ENCODE measurements at places on chromosomes 12 and 14.

DNA sequence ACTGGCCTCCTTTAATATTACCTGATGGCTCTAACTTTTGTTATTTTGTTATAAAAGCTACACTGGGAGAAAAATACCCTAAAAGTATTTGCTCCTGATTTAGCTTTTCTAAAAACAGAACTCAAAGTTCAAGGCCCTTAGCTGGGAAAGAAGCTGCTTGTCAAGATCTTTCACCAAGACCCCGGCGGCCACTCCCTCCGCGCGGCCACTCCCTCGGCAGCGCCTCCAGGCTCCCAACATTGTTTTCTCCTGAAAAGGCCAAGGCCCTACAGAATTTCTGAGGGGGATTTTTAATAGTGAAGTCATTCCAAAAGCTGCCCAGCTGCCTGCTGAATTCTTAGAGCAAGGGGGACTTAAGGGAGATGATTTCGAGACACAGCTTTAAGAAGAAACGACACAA, 96.4 kb downstream of the NTN4 start:
- DNase-seq = no peak

- DNase-seq = no peak
These were observed 200.3 kb upstream of the DIO3 start for GRCh38 chr14:101361044-101361443.

DNA sequence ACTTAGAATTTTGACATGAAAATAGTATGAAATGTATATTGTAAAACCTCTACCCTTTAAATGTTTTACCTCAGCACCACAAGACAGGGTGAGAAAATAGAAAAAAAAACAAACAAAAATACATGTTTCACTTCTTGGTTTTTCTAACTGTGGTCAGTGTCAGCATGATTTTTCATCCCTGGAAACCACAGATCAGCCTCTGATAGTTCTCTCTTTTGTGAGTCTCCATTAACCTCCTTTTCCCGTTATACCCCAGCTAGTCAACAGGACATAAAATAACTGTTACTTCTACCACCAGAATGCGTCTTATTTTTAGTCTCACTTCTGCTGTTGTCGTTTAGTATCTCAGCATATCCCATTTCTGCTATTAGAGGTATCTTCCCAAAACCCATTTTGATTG, 48.3 kb upstream of the KCNMB4 start:
- DNase-seq = no peak

DNA sequence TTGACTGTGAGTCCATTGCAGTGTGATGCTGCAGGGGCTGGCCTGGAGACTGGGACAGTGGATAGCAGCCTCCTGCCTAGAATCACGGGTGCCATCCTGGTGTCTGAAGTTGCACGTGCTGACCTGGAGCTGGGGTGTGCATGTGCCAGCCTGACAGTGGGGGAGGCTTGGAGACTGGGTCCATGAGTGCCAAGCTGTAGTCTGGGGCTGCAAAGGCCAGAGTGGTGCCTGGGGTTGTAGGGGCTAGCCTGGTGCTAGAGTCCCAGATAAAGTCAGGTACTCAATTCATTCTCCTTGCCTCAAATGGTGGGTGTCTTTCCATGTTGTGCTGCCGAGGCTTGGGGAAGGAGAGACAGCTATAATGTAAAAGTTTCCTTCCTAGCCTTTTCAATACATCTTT, 181.9 kb upstream of the NPAS3 start:
- no peak for DNase-seq

DNA sequence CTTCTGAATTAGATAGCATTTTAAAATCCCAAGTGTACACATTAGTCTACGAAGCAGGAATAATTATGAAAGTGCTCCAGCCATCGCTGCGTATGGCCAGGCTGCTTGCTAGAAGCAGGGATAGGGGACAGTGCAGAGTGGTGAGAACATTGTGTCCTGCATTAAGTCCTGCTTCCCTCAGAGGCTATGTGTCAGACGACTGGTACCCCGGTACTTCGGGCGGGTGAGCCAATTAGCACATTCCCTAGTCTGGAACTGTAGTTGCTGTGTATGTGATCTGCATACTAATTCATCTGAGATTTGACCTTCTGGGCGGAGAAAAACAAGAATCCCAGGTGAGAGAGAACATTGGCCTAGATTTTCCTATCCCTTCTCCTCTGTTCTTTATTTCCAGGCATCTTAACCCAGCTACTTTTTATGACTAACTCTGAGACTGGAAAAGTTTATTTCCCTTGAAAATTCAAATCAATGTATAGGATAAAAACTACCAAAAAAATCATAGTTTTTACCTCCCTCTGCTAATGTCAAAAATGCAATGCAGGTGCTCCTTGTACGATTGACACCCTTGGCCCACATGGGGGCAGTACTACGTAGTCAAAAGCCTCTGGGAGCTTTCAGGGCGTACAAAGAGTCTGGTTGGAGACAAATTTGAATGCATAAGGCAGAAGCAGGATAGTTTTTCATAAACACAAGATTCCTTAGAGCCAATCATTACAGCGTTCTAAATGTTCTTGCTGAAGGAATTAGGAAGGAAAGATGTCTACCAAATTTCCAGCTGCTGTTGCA, 764.3 kb downstream of the NOVA1 start:
- DNase-seq = peak; percentile 82

- DNase-seq = peak; percentile 64
These were observed 11.2 kb upstream of the TMX1 start for GRCh38 chr14:51228890-51229289.

GRCh38 chr14:91235841-91236240, 8.7 kb downstream of the GPR68 start:
- DNase-seq = no peak

DNA sequence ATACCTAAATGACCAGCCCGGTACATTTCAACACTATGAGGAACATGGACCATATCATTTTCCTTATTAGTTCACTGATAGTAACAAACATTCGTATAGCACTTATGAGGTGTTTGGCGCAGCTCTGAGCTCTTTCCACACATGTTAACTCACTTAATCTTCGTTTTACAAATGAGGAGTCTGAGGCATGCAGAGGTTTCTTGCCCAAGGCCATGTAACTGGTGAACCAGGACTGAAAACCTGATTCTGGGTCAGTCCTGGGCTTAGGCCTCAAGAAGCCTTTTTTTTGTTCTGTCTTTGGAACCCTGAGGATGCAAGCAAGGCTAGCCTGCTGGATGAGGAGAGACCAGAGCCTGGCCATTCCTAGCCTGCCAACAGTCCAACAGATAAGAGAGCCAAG, 55.0 kb downstream of the C14orf132 start:
- DNase-seq = no peak

GRCh38 chr14:86989285-86989684, 1003.7 kb downstream of the GALC start:
- DNase-seq = no peak

DNA sequence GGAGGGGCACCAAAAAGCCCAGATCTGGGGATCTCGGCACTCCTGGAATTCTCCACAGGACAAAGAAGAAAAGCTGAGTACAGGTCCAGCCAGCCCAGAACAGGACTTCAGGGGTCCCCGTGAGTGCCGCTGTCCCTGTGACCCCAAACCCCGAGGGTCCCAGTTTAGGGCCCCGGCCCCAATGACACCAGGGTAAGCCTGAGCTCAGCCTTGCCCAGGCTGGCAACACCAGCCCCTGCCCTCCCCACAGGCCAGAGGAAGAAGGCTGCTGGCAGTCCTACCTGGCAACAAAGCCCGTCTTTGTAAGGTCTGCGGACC, 1.8 kb downstream of the CDK2AP1 start:
- no peak for DNase-seq

Data from NCI-H524 (cell line).